Right ventricle myocardium inferior (tissue), 1 donor: ENCODE measurements at places on chromosomes 13 and 19.

DNA sequence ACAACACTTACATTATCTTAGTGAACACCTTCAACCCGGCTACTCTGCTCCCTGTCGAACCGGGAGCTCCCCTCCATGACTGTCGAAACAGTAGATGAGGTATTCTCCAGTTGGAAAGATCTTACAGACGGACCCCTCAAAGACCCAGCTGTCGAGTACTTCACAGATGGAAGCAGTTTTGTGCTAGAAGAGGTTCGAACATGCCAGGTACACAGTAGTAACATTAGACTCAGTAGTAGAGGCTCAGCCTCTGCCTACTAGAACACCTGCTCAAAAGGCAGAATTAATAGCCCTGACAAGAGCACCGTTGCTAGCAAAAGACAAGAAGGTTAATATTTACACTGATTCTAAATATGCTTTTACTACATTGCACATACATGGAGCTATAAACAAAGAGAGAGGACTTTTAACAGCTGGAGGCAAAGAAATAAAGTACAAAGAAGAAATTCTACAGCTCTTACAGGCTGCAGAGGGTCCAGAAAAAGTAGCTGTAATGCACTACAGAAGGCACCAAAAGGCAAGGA lies 13.6 kb upstream of the SLC15A1 start:
- no peak for DNase-seq

DNA sequence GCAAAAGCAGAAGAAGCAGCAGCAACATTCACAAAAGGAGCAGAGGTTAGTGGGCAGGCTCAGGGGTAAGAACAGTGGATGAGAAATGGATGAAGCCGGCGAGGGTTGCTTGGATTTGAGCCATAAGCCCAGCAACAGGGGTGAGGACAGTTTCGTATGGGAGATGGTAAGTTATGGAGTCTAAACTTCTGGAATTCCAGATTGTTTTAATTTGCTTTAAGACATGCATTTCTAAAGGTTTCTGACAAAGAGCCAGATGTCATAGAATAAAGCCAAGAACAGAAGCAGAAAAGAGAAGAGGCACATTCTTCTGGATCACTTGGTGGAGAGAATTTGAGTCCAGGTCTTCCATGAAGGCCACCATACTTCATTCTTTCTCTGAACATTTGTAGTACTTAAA lies 76.6 kb downstream of the TNFSF11 start:
- DNase-seq: no peak

- DNase-seq: no peak
Observed at GRCh38 chr19:56687031-56687430, 15.5 kb upstream of the ZNF835 start.

GRCh38 chr13:74171641-74172040 lies 37.4 kb upstream of the KLF12 start:
- no peak for DNase-seq

DNA sequence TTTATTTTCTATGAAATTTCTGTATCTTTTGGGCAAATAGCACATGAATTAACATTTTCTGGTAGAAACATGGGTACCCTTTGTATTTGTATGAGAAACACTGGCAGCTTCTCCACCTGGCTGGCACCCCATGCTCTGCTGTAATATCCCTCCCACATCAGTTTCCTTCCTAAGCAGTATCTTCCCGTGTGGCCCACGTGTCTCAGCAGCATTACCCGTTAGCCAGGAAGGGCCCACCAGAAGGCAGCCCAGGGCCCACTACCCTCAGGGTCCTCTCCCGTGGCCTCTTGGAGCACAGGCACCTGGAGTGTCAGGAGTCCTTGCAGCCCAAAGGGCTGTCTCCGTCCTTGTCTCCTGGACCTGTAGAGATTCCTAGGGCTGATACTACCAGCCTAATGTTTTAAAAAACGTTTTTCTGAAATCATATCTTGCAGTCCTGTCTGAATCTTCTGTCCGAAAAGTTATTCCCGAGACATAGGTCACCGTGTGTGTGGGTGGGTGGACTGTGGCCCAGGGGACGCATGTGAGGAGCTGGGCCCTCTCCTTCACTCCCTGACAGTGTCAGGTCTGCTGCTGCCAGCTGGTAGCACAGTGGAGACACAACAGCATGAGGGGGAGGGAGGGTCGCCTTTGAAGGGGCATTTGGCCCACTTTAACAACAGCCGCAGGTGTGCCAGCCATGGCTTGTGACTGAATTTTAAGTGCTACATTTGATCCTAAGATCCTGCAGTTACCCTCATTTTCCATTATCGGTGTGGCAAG lies 22.0 kb upstream of the TEX29 start:
- DNase-seq: no peak

DNA sequence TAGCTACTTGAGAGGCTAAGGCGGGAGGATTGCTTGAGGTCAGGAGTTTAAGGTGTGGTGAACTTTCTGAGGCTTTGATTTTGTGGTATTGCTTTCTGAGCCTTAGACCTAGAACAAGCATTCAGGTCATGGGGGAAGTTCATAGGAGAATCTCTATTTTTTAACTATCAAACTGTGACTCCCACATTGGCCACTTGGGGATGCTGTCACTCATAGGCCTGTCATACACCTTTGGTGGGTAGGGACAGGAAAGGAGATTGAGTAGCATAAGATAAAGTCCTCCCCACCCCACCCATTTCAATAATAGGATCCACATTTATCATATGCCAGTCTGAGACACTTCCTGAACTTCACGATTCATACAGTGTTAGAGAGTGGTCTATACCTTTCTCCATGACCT lies 41.9 kb upstream of the PSG2 start:
- DNase-seq: no peak
